Occipital lobe (tissue), 3 donors: ENCODE measurements at places on chromosomes 3 and 15. TPM values are rescaled to one million over a fixed set of nuclear protein-coding genes. Genes with fewer than 3 reads are reported as not detected.

The GPR27 gene
- 53.0 TPM for total RNA-seq

The SAMMSON gene
- total RNA-seq, result 0.47 TPM

The CACNA1D gene
- 14.0 TPM for total RNA-seq

The OXTR gene
- 0.94 TPM for total RNA-seq

The LRRC2 gene
- total RNA-seq, result 7.8 TPM

The SAMD7 gene
- total RNA-seq, result not detected

The PLCB2 gene
- total RNA-seq, result 3.3 TPM

The ZNF445 gene
- 39.6 TPM for total RNA-seq

The CCDC13 gene
- total RNA-seq, result 3.6 TPM

The SYNPR gene
- 56.5 TPM for total RNA-seq

The COL6A5 gene
- under 0.01 TPM for total RNA-seq

The CKMT1B gene
- total RNA-seq, result 6.7 TPM

The LYZL4 gene
- not detected for total RNA-seq

The CLDN1 gene
- total RNA-seq, result 1.6 TPM

The CCR4 gene
- not detected for total RNA-seq

The ISLR2 gene
- total RNA-seq, result 168 TPM

The ZNF280D gene
- total RNA-seq, result 159 TPM

The GOLGA8R gene
- total RNA-seq, result 0.62 TPM
